KG1 (cell line): ENCODE measurements at places on chromosomes 12 and 14.

DNA sequence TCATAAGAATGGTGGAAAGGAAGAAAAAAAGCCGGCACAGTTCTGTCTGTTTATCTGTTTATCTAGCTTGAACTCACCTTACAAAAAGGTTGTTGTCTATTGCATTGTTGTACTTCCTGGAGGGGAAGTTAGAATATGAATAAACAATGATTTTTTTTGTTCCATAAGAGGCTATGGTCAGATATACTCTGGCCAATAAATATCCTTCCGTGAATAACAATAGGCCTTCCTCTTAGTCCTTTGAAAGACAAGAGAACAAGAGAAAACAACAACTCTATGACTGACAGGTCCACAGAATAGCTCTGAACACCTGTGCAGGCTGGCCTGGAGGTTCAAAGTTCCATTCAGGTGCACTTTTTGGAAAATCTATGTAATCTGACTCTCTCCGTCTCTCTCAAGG lies 192.8 kb upstream of the KRR1 start:
- no peak for DNase-seq

GRCh38 chr12:24387381-24387780 lies 437.9 kb upstream of the SOX5 start:
- no peak for DNase-seq

DNA sequence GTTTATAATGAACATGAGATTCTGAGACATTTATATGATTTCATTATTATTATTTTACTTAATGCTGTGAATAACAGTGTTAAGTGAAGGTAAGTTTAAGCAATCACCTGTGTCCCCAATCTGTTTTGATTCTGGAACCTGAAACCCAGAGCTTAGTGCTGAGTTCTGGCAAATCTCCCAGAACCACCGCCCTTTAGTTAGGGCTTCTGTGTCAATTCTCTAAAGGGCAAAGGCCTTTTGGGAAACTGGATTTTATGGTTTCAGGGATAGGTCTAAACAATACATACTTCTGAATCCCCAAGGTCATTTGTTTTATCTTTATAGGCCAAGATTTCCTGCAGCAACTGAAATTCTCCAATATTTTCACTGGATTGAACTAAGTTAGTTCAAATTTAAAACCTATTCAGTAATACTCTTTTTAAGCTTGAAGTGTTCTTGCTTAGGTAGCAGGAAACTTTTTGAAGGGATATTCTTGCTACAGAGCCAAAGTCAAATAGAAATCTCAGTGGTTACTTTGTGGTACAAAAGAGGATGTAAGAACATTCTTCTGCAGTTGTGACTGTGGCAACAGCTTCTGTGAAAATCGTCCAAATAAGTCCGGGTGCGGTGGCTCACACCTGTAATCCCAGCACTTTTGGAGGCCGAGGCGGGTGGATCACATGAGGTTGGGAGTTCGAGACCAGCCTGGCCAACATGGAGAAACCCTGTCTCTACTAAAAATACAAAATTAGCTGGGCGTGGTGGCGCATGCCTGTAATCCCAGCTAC lies 10.0 kb upstream of the PKP2 start:
- no peak for DNase-seq

GRCh38 chr14:105517096-105517495 lies 9.3 kb upstream of the TMEM121 start:
- DNase-seq, result no peak

DNA sequence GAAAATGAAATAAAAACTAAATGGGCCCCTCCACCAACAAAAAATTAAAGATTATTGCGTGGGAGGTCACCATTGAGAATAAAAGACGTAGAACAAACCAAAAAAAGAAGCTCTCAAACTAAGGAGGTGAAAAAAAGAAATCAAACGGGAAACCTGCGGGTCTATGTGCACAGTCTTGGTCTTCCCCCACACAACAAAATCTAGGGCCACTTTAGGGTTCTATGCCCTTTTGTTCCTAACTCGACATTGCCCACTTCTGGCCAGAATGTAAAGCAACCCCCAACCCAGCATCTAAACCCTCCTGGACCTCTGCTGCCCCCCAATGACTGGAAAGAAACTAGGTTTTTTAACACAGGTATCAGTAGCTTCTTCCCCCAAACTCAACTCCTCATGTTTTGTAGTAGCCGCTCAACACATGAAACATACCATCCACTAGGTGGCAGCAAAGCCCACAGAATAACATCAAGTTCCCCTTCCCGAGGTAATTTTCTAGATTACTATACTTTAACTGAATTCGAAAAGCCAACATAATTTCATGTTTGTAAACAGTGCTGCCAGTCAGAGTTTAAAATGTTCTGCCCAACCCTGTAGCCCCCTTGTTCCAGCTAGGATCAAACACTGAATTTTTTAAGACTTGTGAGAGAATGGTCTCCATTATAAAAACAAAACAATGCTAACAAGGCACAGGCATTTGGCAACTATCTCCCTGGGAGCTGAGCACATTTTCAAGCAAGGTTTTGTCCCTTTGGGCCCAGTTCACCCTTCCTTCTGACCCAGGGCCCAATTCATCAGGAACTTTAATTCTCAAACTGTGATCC lies 18.7 kb downstream of the DAD1 start:
- peak; percentile 46 for DNase-seq

DNA sequence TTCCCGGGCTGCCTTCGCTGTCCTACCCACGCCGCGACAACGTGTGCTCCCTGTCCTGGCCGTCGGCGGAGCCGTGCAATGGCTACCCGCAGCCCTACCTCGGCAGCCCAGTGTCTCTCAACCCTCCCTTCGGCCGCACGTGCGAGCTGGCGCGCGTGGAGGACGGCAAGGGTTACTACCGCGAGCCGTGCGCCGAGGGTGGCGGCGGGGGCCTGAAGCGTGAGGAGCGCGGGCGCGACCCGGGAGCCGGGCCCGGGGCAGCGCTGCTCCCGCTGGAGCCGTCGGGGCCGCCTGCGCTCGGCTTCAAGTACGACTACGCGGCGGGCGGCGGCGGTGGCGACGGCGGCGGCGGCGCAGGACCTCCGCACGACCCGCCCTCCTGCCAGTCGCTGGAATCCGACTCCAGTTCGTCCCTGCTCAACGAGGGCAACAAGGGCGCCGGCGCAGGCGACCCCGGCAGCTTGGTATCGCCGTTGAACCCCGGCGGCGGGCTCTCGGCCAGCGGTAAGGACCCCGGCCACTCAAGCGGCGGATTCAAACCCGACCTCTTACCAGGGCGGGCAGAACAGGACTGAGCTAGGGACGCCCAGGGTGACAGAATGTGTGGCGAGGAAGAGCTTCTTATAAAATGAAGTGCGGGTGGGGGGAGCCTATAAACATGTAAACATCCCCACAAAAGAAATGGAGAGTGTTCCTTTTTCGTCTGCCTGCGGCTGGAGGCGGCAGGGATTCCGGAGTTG lies 503 bp downstream of the HOXC12 start:
- no peak for DNase-seq
